ENCODE measurements at places on chromosomes 2 and 18.
A peak's percentile ranks its signal among the peaks of the same experiment; 100 is the strongest.

- no peak for DNase-seq
Measured at GRCh38 chr2:52895726-52896340, 871.8 kb upstream of the CHAC2 start.

DNA sequence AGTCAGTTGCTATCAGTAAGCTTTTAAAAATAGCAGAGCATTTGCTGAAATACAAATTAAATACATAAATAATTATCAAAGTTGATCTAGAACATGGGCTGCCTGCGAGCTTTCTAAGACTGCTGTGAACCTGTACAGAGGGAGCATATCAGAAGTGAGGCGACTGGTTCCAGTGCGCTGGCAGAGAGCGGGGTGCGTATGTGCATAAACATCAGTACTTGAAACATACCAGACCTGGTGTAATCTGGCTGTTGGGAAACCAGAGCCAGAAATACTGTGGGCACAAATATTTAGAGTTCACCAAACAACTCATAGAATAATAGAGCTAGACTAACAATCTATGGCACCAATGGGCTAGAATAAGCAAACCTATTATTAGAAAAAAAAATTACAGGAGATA, 27.3 kb downstream of the PDIA6 start:
- DNase-seq = no peak

- no peak for DNase-seq
Measured at GRCh38 chr2:160124571-160124970, 62.2 kb upstream of the PLA2R1 start.

DNA sequence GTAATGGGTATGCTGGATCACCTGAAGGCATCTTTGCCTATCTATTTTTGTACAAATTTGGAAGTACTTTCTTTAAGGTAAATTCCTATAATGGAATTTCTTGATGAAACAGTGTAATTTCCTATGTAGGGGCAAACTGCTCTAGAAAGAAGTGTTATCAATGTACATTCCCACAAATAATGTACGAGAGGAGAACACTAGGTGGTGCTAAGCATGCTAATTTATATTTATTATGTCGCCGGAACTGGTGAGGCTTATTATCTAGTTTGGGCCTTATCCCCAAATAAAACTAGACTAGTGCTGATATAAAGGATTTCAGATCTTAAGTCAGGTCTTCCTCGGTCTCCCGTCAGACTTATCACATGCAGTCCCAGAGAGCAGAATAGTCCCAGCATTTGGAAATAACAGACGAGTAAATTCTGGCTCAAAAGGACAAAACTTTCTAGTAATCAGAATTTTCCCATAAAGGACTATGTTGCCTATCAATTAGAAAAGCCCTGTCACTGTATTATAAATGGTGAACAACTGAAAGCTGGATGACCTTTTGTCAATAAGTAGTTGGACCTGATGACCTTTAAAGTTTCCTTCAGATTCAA, 86.9 kb upstream of the RBBP8 start:
- DNase-seq = no peak

DNA sequence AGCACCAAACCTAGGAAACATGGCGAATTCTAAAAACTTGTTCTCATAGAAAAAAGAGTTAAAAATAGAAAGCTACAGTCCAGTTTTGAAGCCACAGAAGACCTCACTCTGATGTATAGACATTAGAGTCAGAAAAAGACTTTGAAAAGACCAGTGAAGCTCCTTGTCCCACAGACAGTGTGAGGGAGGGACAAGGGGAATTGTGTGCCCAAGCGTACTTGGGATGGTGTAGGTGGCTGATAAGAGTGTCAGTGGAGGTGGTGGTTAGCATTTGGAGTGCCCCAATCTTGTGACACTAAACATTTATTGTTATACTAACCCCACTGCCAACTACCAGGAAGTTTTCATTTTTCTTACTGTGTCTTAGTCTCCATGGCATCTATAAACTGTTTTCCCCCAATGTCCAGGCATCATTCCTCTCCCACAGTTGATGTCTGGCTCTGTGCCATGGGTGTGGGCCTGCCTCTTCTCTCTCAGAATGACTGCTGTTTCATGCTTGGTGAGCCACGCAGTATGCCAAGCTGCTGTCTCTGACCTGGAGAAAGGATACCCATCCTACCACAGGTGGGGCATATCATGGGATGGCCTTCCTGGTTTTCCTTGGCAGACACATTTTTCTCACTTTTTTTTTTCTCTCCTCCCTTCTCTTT, 161.4 kb downstream of the RPIA start:
- DNase-seq = no peak

- peak; percentile 22 for DNase-seq
Measured at GRCh38 chr2:32357318-32358110, 691 bp downstream of the BIRC6 start.

DNA sequence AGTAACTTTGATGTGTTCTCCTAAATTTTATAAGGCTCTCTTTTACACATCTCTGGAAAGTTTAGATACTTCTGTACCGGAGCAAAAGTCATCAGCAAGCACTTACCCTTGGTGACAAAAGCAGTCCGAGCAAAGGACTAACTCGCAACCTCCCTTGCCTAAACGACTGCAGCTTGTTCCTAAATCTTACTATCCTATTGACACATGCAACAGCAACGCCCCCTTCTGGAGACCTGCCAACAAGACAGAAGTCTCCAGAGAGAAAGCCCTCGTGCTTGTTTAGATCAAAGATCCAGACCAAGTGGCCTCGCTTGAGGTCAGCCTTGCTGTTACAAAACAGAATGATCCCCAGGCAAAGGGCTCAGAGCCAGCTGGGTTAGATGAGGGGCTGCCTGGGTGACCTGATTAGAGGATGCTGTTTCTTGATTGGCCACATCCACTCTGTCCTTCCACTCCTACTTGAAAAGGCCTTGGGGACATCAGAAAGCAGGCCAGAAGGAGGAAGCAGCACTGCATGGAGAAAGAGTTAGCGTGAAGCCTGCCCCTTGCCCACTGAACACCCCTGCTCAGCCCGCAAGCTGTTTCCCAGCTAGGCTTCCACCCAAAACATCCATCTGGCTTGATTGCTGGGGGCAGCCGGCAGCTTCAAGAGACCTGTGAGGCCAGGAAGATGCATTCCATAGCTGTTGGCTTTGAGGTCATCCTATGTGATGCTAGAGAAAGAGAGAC, 94.3 kb downstream of the HNRNPLL start:
- DNase-seq = peak; percentile 54

- DNase-seq = no peak
Measured at GRCh38 chr2:23244617-23245016, 140.4 kb upstream of the KLHL29 start.

- no peak for DNase-seq
Measured at GRCh38 chr2:85797921-85798320, 44.1 kb downstream of the ATOH8 start.

DNA sequence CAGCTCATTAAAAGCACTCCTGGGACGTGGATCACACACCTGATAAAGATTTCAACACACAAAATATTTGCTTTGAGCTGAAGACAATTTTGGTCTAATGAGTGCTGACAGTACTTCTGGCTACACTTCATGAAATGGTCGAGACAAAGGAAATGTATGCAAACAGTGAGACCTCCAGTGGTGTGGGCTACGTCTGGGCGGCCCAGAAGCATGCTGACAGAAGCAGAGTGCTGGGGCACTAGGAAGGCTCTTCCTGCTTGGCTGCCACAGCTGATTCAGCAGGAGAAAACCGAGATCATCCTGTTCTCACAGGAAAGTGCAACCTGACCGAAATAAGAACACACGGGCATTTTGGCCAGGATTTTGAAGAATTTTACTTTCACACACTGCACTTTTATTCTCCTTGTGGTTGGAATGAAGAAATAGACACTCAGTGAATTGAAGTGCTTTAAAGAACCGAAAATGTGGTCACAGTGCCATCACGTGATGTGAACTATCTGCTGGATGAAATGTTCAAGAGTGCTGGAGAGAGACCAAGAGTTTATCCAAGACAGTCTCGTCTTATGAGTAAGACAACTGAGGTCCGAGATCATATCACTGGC, 149.5 kb downstream of the CCBE1 start:
- no peak for DNase-seq

GRCh38 chr2:112726487-112727190, 5.8 kb downstream of the NT5DC4 start:
- DNase-seq = peak; percentile 88

GRCh38 chr2:47346-47725, 1.0 kb upstream of the FAM110C start:
- no peak for DNase-seq

DNA sequence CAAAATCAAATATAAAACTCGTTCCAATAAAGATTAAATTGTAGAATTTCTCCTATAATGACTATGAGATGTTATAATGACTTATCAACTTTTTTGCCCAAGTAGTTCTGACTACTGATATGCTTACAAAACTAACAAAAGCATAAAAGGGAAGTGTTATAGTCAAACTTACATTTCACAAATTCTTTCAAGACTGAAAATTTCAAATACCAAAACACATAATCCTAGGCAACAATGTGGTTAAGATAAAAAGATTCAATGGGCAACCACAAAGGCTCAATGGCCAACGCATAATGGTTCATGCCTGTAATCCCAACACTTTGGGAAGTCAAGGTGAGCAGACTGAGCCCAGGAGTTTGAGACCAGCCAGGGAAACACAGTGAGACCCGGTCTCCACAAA, 135.7 kb downstream of the USP34 start:
- no peak for DNase-seq

GRCh38 chr2:7983912-7984311, 697.9 kb upstream of the ID2 start:
- DNase-seq = no peak

DNA sequence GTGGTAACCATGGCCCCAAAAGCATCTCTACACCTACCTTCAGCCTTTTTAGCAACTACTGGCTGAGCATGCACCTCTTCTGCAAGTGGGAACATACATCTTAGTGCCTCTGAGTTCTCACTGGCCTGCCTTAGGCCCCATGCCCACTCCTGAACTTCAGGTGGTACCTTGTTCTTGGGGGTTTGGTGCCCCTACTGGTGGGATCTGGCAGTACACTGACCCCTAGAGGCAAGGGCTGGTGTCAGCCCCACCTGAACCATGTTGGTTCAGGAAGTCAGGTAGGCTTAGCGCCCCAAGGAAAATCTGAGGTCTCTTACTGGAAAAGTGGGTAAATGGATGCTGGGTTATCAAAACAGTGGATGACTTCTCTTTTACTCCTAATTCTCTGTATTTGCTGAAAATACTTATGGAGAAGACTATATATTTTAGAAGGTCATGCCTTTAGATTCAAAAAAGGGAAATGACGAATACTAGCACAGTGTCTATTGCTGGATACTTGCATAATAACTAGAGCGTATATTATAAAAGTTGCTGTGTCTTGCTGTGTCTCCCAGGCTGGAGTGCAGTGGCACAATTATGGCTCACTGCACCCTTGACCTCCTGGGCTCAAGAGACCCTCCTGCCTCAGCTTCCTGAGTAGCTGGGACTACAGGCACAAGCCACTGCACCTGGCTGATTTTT, 84.6 kb downstream of the RAB31 start:
- no peak for DNase-seq

GRCh38 chr2:88942798-88943197, 251.3 kb downstream of the RPIA start:
- DNase-seq = no peak

GRCh38 chr2:147577998-147578380, 266.8 kb upstream of the ACVR2A start:
- DNase-seq = no peak
